ENCODE measurements at places on chromosomes 1 and 21.

- DNase-seq = peak; percentile 88
Measured at GRCh38 chr1:167715157-167715999, 6.4 kb upstream of the MPZL1 start.

GRCh38 chr1:228371741-228372182 lies 34.9 kb downstream of the TRIM11 start:
- no peak for DNase-seq

GRCh38 chr1:234413485-234413884 lies 40.2 kb downstream of the COA6 start:
- DNase-seq = no peak

GRCh38 chr1:58648842-58649241 lies 51.0 kb downstream of the MYSM1 start:
- no peak for DNase-seq

DNA sequence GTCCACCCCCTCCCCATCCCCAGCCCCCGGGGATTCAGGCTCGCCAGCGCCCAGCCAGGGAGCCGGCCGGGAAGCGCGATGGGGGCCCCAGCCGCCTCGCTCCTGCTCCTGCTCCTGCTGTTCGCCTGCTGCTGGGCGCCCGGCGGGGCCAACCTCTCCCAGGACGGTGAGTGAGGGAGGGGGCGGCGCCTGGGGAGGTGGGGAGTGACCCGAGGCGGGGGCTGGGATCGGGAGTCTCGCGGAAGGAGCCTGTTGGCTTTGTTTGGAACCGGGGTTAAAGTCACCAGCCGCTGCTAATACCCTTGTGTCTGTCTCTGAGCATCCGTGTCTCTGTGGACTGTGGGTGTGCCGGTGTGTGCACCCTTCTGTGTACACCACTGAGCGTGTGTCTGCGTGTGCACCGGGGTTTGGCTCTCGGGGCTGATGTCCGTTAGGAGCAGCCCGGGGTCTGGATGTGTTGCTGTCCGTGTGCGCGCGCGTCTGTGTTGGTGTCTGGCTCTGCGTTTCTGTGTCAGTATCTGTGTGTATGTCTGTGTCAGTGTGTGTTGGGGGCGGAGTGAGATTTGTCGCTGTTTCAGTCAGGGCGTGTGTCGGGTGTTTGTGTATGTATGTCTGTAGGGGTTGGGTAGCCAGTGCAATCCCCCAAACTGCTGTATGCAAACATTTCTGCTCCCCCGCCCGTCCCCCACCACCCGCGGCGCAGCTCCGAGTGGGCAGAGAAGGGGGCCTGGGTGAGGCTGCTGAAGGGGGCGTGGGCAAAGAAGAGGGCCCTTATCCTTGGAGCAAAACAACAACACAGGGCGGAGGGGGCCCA lies 480 bp downstream of the CADM3 start:
- DNase-seq = no peak

DNA sequence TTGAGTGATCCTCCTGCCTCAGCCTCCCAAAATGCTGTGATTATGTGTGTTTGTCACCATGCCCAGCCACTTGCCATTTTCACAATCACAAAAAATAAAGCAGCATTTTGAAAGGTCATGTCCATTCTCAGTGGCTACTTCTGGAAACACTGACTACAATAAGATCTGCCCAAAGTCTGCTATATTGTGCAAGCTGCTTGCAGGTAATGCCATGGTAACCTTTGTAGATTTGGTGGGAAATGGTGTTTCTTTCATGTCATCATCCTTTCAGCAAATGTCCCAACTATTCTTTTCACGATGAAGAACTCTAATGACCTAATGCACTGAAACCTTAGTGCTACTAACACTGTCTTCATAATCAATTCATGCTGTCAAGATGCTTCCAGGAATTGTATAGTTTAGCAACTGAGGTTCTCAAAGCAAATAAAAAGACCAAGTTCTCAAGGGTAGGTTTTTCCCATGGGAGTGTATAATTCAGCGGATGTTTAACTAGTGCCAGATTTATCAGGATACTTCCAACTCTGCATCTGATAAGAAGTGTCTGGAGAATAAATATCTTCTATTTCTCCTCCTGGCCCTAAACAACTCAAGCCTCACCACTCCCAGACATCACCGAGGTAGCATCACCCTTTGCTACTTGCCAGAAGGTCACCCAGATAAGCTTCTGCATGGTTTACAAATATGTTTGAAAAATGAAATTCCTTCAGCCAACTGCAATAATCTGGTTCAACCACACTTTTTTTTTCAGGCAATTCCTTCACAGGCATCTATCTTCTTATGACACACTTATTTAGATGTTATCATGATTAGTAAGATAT lies 132.0 kb upstream of the ZC3H11B start:
- no peak for DNase-seq

DNA sequence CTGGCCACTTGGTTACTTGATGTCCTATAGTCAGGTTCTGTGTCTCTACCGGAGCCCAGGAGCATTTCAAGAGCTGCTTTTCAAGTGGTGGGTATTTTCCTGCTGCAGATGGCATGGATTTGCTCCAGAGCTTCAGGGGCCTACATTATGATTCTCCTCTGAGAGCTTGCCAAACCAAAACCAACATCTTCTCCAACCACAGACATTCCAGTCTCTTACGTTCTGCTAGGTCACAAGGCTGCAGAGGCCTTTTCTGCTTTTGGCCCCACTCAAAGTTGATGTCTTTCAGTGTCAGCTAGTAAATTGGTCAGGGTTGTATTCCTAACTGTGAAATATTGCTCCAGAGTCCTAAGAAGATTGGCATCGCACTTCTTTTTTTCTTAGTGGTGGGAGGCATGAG lies 14.7 kb upstream of the AQP10 start:
- DNase-seq = no peak

GRCh38 chr21:17673261-17674020 lies 60.7 kb upstream of the BTG3 start:
- DNase-seq = no peak

GRCh38 chr1:191350938-191351337 lies 807.3 kb upstream of the RGS18 start:
- DNase-seq = no peak

- DNase-seq = no peak
Measured at GRCh38 chr1:84360316-84360715, 38.0 kb upstream of the DNASE2B start.

DNA sequence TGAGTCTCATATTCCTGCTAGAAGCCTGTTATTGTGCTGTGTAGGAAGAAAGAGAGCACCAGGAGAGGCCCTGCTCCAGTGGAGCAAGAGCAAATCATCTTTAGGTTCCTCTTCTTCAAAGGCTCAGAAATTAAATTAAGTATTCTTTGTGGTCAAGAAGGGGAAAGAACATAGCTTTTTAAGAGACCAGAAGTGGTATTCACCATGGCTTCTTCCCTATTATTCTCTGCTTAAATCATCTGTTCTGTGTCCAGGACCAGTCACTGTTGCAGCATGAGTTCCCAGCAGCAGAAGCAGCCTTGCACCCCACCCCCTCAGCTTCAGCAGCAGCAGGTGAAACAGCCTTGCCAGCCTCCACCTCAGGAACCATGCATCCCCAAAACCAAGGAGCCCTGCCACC lies 1.1 kb downstream of the SPRR1B start:
- no peak for DNase-seq

DNA sequence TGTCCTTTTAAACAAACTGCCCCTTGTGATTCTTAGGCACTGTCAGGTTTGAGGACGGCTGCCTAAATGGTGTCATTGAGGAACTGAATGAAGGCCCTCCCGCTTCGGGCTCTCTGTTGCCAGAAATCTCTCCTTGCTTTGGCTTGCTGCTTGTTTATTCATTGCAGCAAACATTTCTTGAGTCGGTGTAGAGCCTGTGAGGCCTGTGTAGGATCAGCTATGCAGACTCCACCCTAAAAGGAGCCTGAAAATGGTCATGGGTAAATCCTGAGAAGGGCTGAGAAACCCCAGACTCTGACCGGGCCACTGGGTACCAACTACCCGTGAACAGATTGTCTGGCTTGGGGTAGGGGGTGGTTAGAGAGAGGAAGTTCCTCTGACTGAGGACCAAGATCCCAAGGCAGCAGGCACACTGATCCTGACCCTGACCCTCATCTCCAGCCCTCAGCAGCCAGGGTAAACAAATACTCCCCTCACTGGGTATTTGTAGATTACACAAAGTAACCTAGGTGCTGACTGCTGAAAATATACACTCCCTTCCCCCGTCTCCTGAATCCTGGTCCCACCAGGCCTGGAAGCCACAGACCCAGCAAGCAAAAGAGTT lies 3.1 kb downstream of the IL6R start:
- no peak for DNase-seq

- no peak for DNase-seq
Measured at GRCh38 chr1:171674431-171675405, 22.2 kb upstream of the MYOC start.

GRCh38 chr1:181140398-181140797 lies 51.9 kb downstream of the IER5 start:
- no peak for DNase-seq

- no peak for DNase-seq
Measured at GRCh38 chr1:8639148-8639547, 178.3 kb downstream of the RERE start.

DNA sequence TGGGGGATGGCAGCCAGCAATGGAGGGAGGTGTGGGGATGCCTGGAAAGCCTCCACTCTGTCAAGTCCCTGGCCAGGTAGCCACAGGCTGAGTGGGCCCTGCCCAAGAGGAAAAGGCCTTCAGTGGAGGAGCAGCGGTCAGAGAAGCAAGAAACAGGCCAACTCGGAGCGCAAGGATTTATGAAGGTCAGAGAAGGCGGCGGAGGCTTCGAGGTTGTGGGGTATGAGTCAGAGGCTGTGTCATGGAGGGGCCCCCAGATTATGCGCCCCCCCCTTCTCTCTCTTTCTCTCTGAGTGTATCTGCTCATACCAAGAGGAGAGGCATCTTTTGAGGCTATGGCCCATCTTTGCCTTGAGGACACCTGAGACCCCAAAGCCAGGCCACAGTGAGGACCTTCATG lies 99.5 kb downstream of the CASZ1 start:
- DNase-seq = no peak

DNA sequence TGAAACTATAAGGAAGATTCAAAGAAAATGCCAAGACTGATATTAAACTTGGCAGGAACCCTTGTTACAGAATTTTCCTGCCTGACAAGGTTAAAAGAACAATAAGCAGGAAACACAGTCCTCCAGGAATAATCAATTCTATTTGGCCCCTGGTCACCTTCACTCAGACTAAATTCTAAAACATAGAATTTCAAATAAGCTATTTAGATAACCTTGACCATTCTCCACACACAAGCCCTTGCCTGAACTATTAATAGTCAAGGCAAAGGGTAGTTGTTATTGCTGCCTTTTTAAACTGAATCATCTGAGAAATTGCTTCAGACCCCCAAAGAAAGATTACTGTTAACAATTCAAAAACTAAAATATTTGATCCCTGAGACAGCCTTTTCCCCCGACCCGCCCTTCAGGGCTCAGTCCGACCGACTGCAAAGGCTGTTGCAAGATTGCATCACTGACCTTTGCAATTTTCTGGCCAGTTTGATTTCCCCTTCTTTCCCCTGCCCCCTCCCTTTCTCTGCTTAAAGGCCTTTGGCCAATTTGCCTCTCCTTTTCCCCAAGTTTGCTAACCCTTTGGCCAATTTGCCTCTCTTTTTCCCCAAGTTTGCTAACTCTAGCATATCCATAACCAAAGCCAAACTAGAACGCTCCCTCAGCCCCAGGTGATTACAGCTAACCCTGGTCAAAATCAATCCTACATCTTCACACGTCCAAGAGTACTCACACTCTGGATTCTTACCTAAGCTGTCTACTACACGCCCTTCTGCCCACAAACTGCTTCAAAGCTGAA lies 1.4 kb upstream of the G0S2 start:
- DNase-seq = no peak

DNA sequence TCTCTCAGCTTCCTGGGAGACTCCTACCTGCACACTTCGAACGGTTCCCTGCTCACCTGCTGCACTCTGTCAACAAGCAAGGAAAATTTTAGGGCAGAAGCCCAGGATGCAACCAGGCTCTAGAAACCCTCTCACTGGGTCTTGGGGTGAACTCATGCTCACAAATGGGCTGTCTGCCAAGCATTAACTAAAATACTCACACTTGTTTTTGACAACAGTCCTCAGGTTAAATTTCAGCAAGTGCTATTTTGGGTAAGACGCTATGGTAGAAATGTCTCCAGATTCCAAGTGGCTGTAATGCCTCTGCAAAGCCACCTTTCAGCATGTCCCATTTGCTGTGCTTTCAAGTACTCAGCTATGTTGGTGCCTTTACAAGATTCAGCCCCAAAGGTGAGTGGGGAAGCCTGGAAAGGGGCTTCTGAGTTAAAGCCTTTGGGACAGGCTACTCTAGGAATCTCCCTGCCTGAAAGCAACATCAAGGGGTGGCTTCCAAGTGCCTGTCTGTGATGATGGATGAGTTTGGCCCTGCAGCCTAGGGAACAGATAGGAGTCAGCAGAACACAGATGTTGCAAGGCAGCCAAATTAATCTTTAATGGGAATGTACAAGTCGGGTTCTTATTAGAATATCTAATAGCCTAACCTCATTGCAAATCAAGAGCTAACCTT lies 211.9 kb upstream of the SPAG17 start:
- DNase-seq = no peak

- peak; percentile 32 for DNase-seq
Measured at GRCh38 chr1:150564051-150564991, 15.1 kb downstream of the MCL1 start.

DNA sequence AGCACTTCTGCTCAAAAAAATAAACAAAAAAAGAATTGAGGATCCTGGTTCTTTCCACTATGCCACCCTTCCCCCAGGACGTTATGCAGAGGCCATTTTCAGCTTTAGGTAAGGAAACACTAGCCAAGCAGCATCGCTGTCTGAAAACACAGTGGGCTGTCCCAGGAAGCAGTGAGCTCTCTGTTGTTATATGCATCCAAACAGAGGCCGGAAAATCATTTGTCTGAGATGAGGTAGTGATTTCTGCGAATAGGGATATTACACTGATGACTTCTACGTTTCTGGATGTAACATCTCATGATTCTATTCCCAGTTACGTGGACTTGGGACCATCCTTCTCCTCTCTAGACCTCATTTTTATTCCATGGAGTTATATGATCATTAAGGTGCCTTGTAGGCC lies 137.2 kb downstream of the OMA1 start:
- no peak for DNase-seq

DNA sequence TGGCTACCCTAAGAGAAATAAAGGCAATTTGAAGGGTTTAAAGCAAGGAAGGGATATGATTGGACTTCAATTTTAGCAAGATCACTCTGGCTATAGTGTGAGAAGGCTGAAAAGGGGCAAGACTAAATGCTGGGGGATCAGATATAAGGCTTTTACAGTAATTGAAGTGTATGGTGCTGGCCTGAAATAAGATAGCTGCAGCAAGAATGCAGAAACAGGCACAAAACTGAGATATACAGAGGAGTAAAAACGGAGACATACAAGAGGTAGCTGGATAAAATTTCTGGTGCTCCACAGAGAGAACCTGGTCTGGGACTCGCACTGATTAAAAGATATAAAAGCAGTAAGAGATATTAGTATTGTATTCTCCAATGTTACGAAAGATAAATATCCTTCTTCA lies 92.0 kb downstream of the DENND1B start:
- no peak for DNase-seq

GRCh38 chr21:33362044-33362555 lies 37.3 kb downstream of the IFNAR1 start:
- peak; percentile 88 for DNase-seq

- DNase-seq = no peak
Measured at GRCh38 chr1:210384625-210385024, 55.9 kb downstream of the HHAT start.

- DNase-seq = no peak
Measured at GRCh38 chr1:159441360-159441759, 1.8 kb downstream of the OR10J1 start.

- DNase-seq = no peak
Measured at GRCh38 chr1:90504509-90504908, 212.6 kb downstream of the BARHL2 start.
